ENCODE measurements at places on chromosomes 13 and 19. TPM values are rescaled to one million over a fixed set of nuclear protein-coding genes. Genes with fewer than 3 reads are reported as not detected.

The KCNN1 gene
- total RNA-seq, result 0.92 TPM

The SERPINE3 gene
- total RNA-seq, result not detected

The IGFL3 gene
- 0.25 TPM for total RNA-seq

The LIM2 gene
- total RNA-seq, result not detected

The ANKLE1 gene
- total RNA-seq, result 0.41 TPM

The FGF21 gene
- not detected for total RNA-seq

The PRR22 gene
- total RNA-seq, result 2.5 TPM

All from A549 treated with AZD2906 at 1 μM for 4 hours (cell line).